ENCODE measurements at places on chromosomes 1 and 21.

- no peak for DNase-seq
These were observed 40.5 kb upstream of the MUTYH start for GRCh38 chr1:45380730-45381129.

GRCh38 chr1:199857108-199857507 is 170.4 kb upstream of the NR5A2 start:
- no peak for DNase-seq

DNA sequence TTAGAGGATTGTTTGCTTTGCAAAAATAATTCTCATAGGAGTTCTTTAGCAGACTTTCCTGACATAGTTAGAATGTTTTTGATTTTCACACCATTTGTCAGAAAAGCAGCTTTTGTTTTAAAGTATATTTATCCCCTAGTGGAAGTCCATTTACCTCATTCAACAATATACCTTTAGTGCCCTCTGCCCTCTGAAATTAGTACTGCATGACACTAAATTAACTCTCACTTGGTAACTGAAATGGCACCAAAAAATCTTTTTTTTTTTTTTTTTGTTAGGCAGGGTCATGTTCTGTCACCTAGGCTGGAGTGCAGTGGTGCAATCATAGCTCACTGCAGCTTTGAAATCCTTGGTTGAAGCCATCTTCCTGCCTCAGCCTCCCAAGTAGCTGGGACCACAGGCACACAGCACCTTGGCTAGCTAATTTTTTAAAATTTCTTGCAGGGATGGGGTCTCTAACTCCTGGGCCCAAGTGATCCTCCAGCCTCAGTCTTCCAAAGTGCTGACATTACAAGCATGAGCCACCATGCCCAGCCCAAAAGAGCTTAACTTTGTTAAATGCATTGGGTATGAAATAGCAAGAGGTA is 13.6 kb downstream of the LRRC42 start:
- DNase-seq = no peak

GRCh38 chr1:31095298-31095981 is 29.9 kb upstream of the PUM1 start:
- DNase-seq = no peak

DNA sequence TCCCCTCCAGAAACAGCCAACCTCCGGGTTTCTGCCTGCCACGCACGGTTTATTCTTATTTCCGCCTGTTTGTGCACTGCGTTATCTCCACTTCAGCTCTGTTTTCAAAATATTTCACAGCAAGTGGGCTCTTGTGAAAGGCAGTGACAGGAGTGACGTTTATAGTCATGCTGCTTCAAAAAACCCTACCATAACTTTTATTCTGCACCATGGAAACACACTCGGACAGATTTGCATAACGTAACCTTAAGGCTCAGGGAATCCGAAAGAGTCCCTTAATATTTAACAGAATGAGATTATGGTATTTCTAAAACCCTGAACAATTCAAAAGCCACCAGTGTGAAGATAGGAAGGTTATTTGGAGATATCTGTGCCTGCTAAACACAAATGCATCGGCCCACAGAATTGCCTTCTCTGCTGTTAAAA is 782 bp upstream of the SDE2 start:
- DNase-seq = peak; percentile 84

GRCh38 chr1:113874012-113874879 is 2.7 kb upstream of the PTPN22 start:
- DNase-seq = no peak

DNA sequence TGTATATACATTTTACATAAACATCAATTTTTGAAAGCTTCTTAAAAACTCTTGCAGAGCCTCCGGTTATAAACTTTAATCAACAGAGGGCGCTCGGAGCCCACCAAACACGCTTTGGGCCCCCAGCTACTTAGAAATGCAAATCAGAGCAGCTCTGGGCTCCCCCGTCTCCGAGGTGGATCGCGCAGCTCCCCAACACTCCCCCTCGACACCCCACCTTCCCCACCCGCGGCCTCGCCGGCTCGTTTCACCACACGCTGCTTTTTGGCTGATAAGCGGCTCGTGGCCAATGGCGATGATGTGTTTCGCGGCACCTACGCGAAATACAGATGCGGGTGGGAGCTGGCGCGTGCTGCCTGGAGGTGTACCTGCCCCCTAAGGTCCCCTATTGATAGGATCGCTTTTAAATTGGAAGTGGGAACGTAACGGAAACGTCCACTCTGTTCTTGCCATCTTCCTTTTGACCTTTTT is 1.7 kb upstream of the KIF26B start:
- DNase-seq = peak; percentile 70

DNA sequence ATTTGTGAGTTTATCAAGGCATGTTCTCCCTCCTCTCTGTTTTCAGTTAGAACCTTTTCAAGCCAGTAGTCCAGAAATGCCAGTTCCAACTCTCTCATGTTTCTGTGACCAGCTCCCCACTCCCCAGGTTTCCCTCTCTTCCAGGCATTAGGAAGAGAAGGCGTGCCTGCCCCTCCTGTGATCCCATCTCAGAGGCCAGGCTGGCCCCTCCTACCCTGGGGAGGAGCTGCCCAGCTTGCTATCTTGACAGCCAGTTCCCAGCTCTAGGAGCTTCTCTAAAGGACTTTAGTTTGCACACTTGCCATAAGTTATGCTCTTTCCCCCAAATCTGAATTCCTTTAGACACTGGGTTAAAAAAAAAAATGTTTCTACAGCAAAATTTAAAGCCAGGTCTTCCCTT is 8.9 kb downstream of the HYI start:
- no peak for DNase-seq

- no peak for DNase-seq
These were observed 45.3 kb upstream of the RGS5 start for GRCh38 chr1:163248064-163248463.

DNA sequence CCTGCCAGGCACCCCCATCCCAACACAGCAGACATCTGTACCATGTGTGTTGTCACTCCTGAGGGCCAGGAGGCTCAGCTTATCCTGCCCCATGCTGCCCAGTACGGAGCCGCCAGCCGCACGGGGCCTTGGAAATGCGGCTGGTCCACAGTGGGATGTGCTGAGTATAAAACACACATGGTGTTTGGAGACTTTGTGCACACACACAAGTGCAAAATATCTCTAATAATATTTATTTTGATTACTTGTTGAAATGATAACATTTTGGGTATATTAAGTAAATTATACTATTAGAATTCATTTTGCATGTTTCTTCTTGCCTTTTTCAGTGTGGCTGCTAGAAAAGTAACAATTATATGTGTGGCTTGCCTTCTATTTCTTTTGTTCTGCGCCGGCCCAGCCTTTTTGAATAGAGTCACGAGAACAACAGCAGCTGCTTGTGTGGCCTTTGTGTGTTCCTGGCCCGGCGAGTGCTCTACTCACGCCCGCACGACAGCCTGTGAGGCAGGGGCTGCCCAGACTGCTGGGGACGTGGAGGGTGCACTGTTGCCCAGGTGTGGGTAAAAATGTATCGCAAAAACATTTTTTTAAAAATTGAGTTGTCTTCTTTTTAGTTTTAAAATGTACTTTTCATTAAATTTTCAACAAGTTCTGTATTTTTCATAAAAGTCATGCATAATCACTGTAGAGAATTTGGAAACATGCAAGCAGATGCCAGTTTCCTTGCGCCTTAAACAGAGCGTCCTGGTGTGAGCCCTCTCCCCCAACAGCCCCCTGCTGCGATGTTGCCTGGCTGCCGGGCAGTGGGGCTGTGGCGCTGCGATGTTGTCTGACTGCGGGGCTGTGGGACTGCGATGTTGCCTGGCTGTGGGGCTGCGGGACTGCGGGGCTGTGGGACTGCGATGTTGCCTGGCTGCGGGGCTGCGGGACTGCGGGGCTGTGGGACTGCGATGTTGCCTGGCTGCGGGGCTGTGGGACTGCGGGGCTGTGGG is 35.5 kb downstream of the COQ8A start:
- DNase-seq = no peak

DNA sequence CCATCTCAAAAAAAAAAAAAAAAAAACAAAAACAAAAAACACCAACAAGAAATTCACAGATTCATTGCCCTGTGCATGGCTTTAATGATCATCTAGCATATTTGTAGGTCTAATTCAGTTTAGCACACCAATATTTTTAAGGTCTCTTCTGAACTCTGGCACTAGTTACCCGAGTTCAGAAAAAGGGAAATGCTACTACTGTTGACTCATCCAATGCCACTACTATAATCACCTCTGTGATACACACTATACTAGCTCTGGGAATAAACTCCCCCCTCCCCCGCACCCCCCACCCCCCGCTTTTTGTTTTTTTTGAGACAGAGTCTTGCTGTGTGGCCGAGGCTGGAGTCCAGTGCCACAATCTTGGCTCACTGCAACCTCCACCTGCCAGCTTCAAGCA is 55.6 kb downstream of the FBXO42 start:
- no peak for DNase-seq

DNA sequence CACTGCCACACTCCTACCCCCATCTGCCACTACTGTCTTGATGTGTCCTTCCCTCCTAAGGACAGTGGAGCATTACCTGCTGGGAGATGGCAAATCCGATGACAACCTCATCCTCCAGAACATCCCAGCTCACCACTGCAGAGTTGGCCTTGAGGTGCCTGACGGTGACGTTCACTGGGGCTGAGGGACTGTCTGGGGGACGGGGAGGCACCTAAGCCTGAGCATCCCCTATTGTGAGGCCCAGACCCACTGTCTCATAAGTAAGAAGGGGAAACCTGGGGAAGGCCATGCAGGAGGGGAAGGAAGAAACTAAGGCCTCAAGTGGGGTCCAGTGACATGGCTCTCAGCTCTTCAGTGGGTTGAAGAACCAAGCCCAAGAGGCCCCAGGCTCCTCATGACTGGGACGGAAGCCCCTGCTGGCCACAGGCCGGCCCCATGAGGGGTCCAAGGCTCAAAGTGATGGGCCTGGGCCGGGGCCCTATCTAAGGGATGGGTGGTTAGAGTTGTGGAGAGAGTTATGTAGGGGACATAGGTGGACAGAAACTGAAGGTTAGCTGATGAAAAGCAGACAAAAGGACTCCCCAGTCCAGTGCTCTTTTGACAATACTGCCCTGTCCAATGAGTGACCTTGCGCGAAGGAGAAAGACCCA is 1.8 kb downstream of the FNDC5 start:
- DNase-seq = no peak

DNA sequence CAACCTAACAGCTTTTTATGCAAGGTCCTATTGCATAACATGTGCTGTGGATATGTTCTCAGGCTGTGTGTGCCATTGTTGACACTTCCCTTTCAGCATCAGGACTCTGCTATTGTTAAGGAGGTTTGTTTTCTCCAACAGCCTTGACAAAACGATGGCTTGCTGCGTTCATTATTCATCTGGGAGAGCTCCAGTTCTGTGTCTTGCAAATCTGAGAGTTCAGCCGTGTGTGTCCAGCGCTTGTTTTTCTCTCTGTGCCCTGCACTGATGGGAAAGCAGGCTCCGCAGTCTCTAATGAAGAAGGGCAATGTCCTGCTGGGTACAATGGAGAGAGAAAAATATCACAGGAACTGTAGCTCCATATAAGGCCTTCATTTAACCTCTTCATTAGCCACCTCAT is 63.7 kb downstream of the CLDN17 start:
- no peak for DNase-seq

DNA sequence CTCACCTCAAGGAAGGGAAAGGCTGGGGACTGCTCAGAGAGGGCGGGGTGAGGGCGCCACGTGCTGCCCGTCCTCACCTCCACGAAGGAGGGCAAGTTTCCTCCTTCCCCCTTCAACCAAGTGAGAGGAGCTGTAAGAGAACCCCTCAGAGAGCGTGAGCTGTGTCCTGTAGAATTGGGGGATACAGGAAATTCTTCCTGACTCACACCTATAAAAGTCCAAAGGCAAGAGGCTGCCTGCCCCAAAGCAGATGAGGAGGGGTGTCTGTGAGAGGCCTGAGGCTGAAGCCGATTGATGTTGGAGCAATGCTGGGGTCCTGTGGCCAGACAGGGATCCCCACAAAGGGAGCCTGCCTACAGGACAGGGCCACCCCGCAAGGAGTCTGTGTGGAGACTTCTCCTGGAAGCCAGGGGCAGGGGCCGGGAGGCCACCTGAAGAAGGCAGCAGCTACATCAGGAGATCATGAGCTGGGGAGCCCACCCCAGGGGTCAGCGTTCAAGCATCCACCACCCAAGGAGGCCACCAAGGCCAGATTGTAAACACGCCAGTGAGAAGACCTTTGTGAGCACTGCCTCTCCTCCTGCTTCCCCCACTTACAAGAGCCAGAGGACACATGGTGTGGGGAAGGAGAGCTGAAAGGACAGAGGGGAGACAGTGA is 27.7 kb downstream of the S100A6 start:
- DNase-seq = no peak

- no peak for DNase-seq
These were observed 29.6 kb upstream of the PRRX1 start for GRCh38 chr1:170634293-170634692.

DNA sequence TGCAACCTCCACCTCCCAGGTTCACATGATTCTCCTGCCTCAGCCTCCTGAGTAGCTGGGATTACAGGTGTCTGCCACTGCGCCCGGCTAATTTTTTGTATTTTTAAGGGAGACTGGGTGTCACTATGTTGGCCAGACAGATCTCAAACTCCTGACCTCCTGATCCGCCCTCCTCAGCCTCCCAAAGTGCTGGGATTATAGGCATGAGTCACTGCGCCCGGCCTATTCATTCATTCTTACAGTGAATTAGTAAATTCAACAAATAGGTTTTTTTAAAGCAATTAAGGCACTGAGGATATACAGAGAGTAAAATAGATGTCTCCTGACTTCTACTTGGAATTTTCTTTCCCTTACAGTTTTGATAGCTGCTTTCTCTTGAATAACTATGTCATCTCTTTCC is 43.5 kb downstream of the CDC42 start:
- no peak for DNase-seq

DNA sequence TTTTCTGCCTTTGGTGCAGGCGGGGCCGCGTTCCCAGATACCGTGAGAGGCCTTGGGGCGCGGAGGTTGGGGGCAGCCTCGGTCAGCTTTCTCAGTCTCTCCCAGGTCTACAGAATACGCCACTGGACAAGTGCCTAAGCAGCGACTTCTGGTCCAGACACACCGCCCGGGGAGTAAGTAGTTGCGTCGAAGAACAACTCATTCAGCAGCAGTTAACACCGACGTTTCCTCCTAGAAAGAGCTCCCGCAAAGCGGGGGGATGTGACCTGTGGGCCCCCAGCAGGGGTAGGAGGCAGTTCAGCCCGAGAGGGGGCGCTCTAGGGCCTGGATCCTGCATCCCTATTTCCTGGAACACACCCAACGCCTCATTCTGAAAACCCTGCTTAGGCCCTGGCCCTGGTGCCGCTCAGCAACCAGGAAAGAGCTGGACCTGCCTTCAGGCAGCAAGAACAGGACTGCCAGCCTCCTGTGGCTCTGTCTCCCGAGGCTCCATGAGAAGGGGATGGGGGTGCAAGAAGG is 6.5 kb upstream of the BARHL2 start:
- DNase-seq = no peak

DNA sequence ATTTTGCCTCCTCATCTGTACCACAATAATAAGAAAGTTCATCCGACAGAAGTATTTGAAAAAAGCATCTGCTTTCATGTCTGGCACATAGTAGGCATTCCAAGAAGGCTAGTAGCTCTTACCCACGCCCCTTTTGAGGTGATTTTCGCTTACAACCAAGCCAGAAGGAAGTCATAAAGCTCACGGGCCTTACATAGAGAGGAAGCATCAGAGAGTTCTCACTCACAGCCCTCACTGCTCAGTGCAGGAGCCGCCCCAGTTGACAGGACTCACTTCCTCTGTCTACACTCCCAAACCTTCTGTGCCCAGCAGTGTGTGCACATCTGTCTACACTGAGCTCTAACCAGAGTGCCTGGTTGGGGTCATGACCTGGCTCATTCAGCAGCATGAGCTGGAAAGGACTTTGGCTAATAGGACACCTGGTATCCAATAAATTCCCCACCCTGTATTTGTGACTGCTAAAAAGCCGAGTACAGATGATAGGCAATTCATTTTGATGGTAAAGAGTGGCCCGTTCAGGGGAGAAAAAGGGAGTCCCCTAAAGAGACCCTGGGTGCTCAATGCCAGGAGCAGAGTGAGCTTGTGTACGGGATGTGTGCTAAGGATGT is 36.8 kb upstream of the DUSP10 start:
- DNase-seq = peak; percentile 75

Data from CD4-positive, alpha-beta T cell treated with Interleukin-15 for 1 hour (primary cell).